ENCODE measurements at places on chromosomes 5 and 9.

DNA sequence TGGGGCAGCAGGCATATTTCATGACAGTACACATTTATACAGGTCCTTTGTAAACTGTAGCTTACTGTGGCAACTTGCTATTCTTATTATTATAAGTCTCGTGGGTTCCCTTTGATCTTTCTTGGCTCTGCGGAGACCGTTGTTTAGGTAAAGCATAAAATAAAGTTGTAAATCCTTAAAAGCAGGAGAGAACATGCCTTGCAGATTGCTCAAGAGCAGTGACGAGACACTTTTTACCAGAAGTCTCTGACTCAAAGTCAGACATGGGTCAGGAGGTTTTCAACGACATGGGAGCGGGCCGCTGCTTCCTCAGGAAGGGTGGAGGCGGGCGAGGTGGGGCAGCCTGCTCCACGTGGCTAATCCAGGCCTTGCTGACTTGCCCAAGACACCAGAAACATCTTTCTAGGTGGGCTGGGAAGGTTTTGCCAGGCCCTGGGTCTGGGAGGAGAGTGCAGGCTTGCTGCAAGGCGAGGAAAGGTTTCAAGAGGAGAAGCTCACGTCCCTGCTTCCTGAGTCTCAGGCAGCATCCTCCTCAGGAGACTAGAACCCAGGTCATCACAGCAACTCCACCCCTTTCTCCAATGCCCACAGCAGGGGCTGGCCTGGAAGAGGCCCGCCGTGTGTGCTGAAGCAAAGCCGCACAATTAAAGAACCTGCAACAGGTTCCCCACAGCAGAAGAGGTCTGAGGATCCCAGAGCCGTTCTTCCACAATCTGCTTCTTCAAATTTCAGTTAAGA is 6.5 kb downstream of the TBC1D2 start:
- DNase-seq = peak; percentile 46

DNA sequence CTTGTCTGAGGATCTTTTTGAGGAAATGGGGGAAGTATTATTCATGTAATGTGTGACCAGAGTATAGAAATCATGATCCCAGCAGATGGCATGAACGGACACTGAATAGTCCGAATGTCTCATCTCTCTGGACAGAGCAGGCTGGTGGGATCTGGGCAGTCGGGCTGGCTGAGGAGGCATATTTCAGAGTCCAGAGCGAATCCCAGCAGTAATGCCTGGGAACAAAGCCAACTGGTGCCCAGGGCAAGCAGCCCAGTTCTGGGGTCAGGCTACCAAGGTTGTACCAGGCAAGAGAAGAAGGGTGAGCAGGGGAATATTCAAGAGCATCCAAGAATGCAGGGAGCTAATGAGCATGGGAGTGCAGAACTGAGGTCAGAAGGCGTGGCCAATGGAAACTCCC is 306.4 kb downstream of the ZSWIM6 start:
- DNase-seq = no peak

DNA sequence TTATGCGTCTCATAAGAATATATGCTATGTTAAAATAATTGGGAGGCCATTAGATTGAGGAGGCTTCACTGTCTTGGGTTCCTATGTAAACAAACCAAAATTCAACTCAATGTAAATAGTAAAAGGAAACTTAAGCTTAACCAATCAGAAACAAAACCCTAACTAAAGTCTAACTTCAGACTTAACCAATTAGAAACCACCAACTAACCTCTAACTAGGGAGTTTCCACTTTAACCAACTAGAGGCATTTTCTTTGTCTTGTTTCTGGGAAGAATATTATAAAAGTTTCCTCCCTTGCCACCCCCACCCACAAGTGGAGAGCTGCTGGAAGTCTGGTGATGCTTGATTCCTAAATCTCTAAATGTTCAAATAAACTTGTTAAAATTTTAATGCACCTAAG is 214.5 kb downstream of the SEMA5A start:
- DNase-seq = no peak

- DNase-seq = no peak
These were observed 137.1 kb downstream of the FOXD1 start for GRCh38 chr5:73311291-73312110.

- no peak for DNase-seq
These were observed 117.8 kb downstream of the FGF18 start for GRCh38 chr5:171537070-171537849.

- DNase-seq = no peak
These were observed 383.4 kb downstream of the TMEM38B start for GRCh38 chr9:106077731-106078130.

GRCh38 chr5:172833686-172834414 is at the start of gene ERGIC1:
ERGIC1 (plus strand) TSS chr5:172834251; CDS start chr5:172834414, 163 bp downstream.
- DNase-seq = no peak

GRCh38 chr5:139641116-139642080 is 6.8 kb upstream of the CXXC5 start:
- DNase-seq = no peak
